Breast epithelium (tissue), 4 donors: ENCODE measurements at places on chromosomes 12 and 14. TPM values are rescaled to one million over a fixed set of nuclear protein-coding genes. Genes with fewer than 3 reads are reported as not detected.

The L3HYPDH gene
- total RNA-seq: 70.9 TPM

The NOVA1 gene
- total RNA-seq: 59.0 TPM

The KRT72 gene
- total RNA-seq: not detected

- no peak overlapping the region for H3K4me3 ChIP-seq
- no peak for DNase-seq
- no peaks in the 10 kb centered on the region for H3K27me3 ChIP-seq
- peaks cover 3% of the 10 kb centered on the region for H3K4me1 ChIP-seq
- H3K36me3 ChIP-seq: no peaks in the 10 kb centered on the region
Measured at GRCh38 chr14:70660967-70661893, 19.5 kb downstream of the TTC9 start.

GRCh38 chr12:89215196-89215595, 137.1 kb downstream of the DUSP6 start:
- H3K27ac ChIP-seq: no peak overlapping the region
- H3K27me3 ChIP-seq: no peaks in the 10 kb centered on the region
- DNase-seq: no peak
- H3K36me3 ChIP-seq: no peaks in the 10 kb centered on the region

DNA sequence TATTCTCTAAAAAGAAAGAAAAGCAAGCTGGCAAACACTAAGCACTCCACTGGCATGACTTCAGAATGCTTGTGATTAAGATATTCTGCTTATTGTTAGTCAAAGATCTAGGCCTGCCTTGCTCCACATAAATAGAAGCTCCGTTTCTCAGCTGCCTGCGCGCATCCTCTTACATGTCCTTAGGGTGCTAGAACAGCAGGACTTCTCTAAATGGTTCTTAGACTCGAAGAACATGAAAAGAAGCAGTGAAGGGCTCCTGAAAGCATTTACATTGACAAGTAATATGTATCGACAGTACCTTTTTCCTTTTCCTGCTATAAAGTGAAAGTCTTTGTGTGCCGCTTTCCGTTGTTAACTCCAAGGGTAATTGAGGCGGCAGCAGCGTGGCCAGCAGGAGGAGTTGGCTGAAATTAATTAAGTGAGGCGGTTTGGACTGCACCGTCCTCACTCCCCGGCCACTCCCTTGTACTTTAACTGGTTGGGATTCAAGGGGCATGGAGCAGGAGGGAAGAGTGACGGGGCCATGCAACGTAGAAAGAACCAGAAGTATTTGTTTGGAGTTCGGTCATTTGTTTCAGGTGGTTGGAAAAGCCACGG, 34.2 kb upstream of the OTX2 start:
- peaks cover 4% of the 10 kb centered on the region for H3K27me3 ChIP-seq
- H3K27ac ChIP-seq: no peak overlapping the region
- no peak overlapping the region for H3K4me3 ChIP-seq
- no peak for DNase-seq

GRCh38 chr14:94054936-94055335, 26.1 kb downstream of the DDX24 start:
- H3K4me3 ChIP-seq: no peak overlapping the region
- H3K4me1 ChIP-seq: no peaks in the 10 kb centered on the region
- no peak overlapping the region for H3K27ac ChIP-seq
- H3K27me3 ChIP-seq: no peaks in the 10 kb centered on the region

GRCh38 chr12:63823040-63823439, 21.5 kb upstream of the SRGAP1 start:
- H3K27me3 ChIP-seq: no peaks in the 10 kb centered on the region
- DNase-seq: no peak
- H3K4me3 ChIP-seq: no peak overlapping the region

- H3K36me3 ChIP-seq: no peaks in the 10 kb centered on the region
- DNase-seq: no peak
- H3K4me1 ChIP-seq: no peaks in the 10 kb centered on the region
- peak overlapping the region; percentile 86 for H3K27ac ChIP-seq
- peak overlapping the region; percentile 86 for H3K4me3 ChIP-seq
Measured at GRCh38 chr12:104458694-104459367, 2.1 kb downstream of the CHST11 start.

DNA sequence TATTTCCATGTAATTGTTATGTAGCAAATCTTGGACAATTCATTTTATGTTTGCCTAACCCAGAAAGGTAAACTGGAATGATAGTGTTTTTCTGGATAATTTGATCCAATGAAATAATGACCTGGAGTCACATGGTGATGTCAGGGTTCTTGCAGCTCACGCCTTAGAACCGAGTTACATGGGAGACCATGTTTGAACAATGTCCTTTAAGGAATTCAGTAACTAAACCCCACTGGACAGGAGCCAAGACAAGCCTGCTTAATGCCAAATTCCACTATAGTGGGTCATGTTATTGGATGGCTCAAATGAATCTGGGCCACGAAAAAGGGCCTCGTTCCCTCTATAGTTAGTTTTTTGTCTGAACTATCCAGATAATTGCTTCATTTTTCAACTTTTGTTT, 255.8 kb upstream of the HMGA2 start:
- no peaks in the 10 kb centered on the region for H3K27me3 ChIP-seq
- H3K4me3 ChIP-seq: no peak overlapping the region
- H3K4me1 ChIP-seq: no peaks in the 10 kb centered on the region
- no peak for DNase-seq
- no peaks in the 10 kb centered on the region for H3K36me3 ChIP-seq

DNA sequence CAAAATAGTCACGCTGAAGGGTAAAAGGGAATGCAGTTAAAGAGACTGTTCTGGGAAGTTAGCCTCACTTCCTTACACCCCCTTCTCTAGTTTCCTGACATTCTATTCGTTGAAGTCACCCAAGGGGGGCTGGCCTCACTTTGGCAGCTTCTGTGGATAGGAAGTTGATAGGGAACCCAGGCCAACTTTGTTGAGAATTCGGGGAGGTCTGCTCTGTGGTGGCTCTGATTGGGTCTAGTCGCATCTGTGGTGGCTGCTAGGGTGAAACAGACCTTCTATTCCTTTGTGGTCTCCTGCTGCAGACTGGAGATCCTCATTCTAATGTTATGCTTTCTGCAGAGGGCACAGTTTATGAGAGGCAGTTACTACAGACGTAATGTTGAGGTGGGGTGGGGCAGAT, 28.8 kb upstream of the GZMB start:
- H3K4me1 ChIP-seq: no peaks in the 10 kb centered on the region
- H3K27ac ChIP-seq: peak overlapping the region; percentile 52
- no peaks in the 10 kb centered on the region for H3K36me3 ChIP-seq

DNA sequence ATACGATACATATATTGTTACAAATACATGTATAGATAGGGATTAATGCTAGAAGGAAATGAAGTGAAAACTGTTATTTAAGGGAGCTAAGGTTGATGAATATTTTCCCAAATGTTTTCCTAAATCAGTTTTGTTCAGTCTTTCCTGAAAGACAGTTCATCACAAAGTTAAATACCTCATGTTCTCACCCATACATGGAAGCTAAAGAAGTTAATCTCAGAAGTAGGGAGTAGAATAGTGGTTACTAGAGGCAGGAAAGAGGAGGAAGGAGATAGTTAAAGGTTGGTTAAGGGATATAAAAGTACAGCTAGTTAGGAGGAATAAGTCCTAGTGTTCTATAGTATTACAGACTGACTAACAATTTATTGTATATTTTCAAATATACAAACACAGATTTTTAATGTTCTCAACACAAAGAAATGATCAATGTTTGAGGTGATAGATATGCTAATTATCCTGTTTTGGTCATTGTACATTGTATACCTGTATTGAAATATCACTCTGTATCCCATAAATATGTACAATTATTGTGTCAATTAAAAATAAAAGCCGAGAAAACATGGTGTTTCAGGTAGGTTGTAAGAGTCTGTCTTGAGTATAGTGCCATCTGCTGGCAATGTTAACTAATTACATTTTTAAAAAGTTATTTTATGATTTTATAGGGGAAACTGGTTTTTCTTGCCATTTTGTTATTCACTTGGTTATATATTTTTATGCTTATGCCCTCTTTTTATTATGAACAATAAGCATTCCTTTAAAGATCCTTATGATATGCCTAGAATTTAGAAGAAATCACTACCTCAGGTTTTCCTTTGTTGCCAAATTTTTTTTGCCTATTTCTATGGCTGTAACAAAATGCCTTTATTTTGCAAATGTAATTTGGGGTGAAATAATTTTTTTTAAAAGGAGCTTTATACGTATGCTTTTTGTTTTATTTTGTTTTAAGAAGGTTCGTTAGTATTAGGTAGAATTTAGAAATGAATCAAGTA, 26.9 kb downstream of the ZDHHC17 start:
- no peak overlapping the region for H3K4me3 ChIP-seq
- no peak overlapping the region for H3K27ac ChIP-seq
- no peaks in the 10 kb centered on the region for H3K4me1 ChIP-seq
- no peaks in the 10 kb centered on the region for H3K27me3 ChIP-seq
- no peaks in the 10 kb centered on the region for H3K36me3 ChIP-seq
- DNase-seq: no peak

GRCh38 chr12:80791863-80792262, 75.2 kb downstream of the MYF5 start:
- no peaks in the 10 kb centered on the region for H3K27me3 ChIP-seq
- H3K4me3 ChIP-seq: no peak overlapping the region
- DNase-seq: no peak
- H3K4me1 ChIP-seq: no peaks in the 10 kb centered on the region
- H3K27ac ChIP-seq: no peak overlapping the region
- H3K36me3 ChIP-seq: no peaks in the 10 kb centered on the region

DNA sequence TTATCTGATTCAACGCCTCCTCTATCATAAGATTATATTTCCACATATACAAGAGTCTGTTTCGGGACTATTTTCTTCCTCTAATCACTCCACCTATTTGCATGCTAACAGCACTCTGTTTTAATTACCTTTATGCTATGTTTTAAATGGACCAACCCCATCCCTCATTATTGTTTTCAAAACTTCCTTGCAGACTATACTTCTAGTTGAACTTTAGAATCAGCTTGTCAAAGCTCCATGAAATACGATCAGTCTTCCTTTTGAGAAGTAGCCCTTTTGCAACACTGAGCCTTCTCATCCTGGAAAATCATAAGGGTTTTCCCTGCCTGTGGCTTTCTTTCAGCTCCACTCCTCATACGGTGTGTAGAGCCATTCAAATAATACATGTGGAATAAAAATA, 36.9 kb downstream of the ATG14 start:
- H3K36me3 ChIP-seq: no peaks in the 10 kb centered on the region
- no peak for DNase-seq
- H3K27ac ChIP-seq: no peak overlapping the region
- H3K27me3 ChIP-seq: no peaks in the 10 kb centered on the region
- H3K4me1 ChIP-seq: no peaks in the 10 kb centered on the region

- DNase-seq: no peak
- H3K4me3 ChIP-seq: peak overlapping the region; percentile 96
- H3K4me1 ChIP-seq: no peaks in the 10 kb centered on the region
- H3K36me3 ChIP-seq: no peaks in the 10 kb centered on the region
- peak overlapping the region; percentile 99 for H3K27ac ChIP-seq
Measured at GRCh38 chr14:100213587-100213955, 25.4 kb upstream of the YY1 start.

DNA sequence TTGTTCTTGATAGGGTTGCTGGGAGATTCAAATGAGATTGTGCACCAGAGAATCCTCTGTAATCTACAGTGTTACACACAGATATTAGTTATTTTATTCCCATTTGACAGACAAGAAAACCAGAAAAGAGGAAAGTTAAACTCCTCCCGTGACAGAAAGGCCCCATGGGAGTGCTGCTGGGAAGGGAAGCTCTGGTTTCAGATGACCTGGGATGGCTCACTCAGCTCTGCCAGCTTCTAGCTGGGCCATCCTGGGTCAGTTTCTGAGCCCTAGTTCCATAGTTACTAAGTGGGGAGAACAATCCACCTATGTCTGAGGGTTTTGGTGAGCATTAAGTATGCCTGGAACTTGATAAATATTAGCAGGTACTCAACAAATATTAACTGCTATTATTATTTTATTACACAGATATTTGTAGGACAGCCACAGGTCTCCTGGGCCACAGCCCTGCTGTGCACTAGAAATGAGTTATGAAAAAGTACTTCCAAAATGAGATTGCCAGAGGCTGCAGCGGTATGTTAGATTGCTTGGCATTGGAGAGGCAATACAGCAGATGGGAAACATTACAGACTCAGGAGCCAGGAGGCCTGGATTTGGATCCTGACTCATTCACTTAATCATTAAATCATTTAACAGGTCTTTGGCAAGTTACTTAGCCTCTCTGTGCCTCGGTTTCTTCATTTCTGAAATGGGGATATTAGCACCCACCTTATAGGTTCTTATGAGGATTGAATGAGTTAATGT, 47.1 kb upstream of the STON2 start:
- no peaks in the 10 kb centered on the region for H3K36me3 ChIP-seq
- no peak overlapping the region for H3K4me3 ChIP-seq
- no peak overlapping the region for H3K27ac ChIP-seq

DNA sequence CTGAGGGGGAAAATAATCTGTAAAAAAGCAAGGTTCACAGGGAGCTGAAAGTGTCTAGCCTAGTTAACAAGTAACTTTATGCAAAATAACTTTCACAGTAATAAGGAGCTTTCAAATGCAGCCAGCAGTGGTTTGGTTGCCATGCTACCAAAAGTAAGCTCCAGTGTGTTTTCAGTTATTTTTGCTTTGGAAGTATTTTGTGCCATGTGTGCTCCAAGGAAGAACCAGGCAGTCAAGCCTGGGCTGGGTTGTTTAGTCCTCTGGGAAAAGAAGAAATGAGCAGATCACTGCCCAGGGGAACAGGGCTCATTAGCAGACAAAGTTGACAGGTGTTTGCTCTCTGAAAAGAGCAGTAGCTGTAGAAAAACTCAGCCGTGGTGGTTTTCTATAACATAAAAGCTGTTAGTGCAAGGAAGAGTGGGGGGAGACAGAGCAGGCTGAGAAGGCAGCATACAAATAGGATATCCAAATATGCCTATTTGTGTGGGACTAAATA, 92.8 kb upstream of the TMTC2 start:
- no peak overlapping the region for H3K4me3 ChIP-seq
- H3K4me1 ChIP-seq: no peaks in the 10 kb centered on the region
- DNase-seq: no peak
- H3K27me3 ChIP-seq: no peaks in the 10 kb centered on the region
- H3K36me3 ChIP-seq: no peaks in the 10 kb centered on the region

GRCh38 chr12:21296751-21297406, 37.8 kb downstream of the SLCO1A2 start:
- no peak for DNase-seq
- no peaks in the 10 kb centered on the region for H3K36me3 ChIP-seq
- H3K4me1 ChIP-seq: no peaks in the 10 kb centered on the region
- H3K27ac ChIP-seq: no peak overlapping the region

DNA sequence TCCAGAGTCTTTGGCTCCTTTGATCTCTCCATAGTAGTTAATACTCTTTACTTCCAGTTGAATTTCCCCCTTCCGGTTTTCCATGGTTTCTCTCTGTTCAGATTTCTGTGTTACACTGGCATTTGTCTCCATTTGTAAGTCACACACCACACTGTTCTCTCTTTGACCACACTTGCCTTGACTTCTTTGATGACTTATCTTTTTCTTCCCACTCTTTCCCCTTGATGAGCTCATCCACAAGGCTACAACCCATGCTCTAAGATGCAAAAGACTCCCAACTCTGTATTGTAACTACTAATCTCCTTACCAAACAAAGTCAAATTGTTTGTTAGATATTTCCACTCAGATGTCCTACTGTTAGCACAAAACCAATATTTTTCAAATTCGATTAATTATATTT, 242.7 kb upstream of the E2F7 start:
- H3K4me1 ChIP-seq: no peaks in the 10 kb centered on the region
- no peaks in the 10 kb centered on the region for H3K36me3 ChIP-seq
- no peak overlapping the region for H3K27ac ChIP-seq
